ENCODE measurements at places on chromosomes 16 and 17. TPM values are rescaled to one million over a fixed set of nuclear protein-coding genes. Genes with fewer than 3 reads are reported as not detected.

DNA sequence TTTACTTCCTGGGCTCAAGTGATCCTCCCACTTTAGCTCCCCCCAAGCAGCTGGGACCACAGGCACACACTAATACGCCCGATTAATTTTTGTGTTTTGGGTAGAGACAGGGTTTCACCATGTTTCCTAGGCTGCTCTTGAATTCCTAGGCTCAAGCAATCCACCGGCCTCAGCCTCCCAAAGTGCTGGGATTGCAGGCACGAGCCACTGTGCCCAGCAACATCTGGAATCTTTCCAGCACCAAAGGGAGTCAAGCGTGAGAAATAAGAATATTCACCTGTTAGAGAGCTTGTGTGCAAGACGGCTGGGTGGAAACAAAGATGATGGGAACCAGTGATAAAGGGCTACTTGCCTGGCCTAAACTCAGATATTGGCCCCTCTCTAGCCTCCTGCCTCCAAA, 14.2 kb upstream of the ALOX12B start:
- H3K36me3 ChIP-seq = no peaks in the 10 kb centered on the region
- no peaks in the 10 kb centered on the region for H3K27me3 ChIP-seq
- no peaks in the 10 kb centered on the region for H3K4me1 ChIP-seq
- no peak overlapping the region for H3K4me3 ChIP-seq
- DNase-seq = no peak

DNA sequence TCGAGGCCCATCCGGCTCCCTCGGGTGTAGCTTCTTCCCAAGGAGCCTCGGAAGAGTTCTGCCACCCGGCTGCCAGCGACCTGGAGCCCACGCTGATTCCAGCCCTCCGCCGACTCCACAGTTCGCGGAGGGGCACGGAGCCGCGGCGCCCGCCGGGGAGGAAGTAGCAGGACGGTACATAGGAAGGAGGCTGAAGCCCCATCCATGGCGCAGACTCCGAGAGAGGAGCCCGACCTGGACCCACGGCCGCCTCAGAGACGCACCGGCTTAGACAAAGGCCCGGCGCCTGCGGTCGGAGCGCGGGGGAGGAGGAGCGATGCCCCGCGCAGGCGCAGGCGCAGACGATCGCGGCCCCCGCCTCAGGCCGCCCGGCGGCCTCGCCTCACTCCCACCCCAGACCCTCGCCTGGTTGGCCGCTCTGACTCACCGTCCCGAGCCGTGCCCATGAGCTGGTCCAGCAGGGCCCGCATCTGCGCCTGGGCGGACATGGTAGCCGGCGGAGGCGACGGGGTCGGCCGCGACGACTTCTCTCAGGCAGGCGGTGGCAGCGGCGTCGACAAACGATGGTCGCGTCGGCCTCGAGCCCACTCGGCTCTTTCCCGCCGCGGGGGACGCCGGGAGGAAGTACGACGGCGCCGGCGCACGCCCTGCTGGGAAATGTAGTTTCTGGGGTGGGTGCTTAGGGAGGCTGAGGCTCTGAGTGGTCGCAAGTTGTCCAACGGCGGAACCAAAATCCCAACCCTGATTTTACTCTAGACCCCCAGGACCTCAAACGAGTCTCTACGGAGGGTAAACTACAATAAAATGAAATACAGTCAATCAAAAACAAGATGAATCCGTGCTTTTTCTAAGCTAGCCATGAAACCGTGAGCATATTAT, at the start of gene LUC7L:
Gene LUC7L (minus strand): TSS at position 598 of the 879 bp plus-strand sequence. CDS start 110 bp downstream, at position 488.
- no peaks in the 10 kb centered on the region for H3K27me3 ChIP-seq
- peak within 1 kb of the TSS; percentile 93 for H3K4me3 ChIP-seq
- peak; percentile 82 for DNase-seq

DNA sequence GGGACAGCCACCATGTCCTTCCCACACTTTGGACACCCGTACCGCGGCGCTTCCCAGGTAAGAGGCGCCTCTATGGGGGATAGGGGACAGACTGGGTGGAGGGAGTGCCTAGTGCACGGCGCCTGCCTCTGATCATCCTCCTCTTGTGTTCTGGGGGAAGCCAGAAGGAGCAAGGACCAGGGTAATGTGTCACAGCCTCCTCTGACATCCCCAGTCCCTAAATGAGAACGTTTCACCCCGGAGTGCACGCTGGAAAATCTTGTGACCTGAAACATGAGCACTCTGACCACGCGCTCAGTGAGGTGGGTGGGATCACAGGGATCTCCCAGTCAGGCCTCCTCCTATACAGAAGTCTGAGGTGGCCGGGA, 1.1 kb downstream of the IRX6 start:
- no peak overlapping the region for H3K27ac ChIP-seq
- no peaks in the 10 kb centered on the region for H3K4me1 ChIP-seq
- H3K4me3 ChIP-seq = no peak overlapping the region
- H3K27me3 ChIP-seq = no peaks in the 10 kb centered on the region
- no peaks in the 10 kb centered on the region for H3K36me3 ChIP-seq

- no peak for DNase-seq
- peaks cover 44% of the 10 kb centered on the region for H3K4me1 ChIP-seq
- H3K36me3 ChIP-seq = no peaks in the 10 kb centered on the region
- H3K27ac ChIP-seq = peak overlapping the region; percentile 53
- no peaks in the 10 kb centered on the region for H3K27me3 ChIP-seq
These were observed 45.1 kb upstream of the IRF8 start for GRCh38 chr16:85853547-85854545.

GRCh38 chr17:62626719-62627218, 701 bp upstream of the MRC2 start:
- no peaks in the 10 kb centered on the region for H3K27me3 ChIP-seq
- peaks cover 6% of the 10 kb centered on the region for H3K4me1 ChIP-seq
- no peaks in the 10 kb centered on the region for H3K36me3 ChIP-seq
- H3K27ac ChIP-seq = no peak overlapping the region

DNA sequence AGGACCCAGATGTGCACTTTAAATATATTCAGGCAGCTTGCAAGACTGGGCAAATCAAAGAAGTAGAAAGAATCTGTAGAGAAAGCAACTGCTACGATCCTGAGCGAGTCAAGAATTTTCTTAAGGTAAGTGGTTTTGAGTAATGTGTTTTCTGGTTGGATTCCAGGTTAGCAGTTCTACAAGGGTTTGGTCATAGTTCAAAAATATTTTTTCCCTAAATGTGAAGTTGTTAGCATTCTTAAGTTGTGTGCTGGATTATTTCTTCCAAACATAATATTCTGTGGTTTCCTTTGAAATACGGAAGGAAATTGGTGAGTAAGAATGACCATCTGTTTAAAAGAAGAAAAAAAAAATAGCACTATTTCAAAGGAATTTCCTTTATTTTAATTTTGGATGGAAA, 38.4 kb downstream of the PTRH2 start:
- H3K27ac ChIP-seq = no peak overlapping the region
- H3K4me3 ChIP-seq = no peak overlapping the region
- no peaks in the 10 kb centered on the region for H3K27me3 ChIP-seq
- peaks cover 2% of the 10 kb centered on the region for H3K36me3 ChIP-seq

GRCh38 chr17:44236444-44236991, 17.0 kb upstream of the UBTF start:
- no peak overlapping the region for H3K4me3 ChIP-seq
- DNase-seq = no peak
- no peaks in the 10 kb centered on the region for H3K36me3 ChIP-seq
- no peak overlapping the region for H3K27ac ChIP-seq

DNA sequence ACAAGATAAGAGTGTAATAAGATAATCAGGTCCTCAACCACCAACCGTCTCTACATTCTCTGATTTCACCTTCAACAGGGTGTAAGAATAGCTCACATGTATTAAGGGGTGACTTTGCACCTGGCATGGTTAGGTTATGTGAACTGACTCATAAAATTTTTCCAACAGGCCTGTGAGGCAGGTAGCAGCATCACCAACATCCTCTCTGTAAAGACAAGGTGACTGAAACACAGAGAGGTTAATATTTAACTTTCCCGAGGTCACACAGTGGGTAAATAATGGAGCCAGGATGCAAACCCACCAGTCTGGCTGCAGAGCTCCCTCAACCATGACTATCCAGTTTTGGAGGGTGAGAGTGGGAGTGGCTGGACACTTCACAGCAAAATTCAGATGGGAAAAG, 317.2 kb downstream of the C16orf95 start:
- no peak overlapping the region for H3K4me3 ChIP-seq
- DNase-seq = no peak
- H3K27me3 ChIP-seq = no peaks in the 10 kb centered on the region
- no peaks in the 10 kb centered on the region for H3K36me3 ChIP-seq
- no peak overlapping the region for H3K27ac ChIP-seq
- peaks cover 4% of the 10 kb centered on the region for H3K4me1 ChIP-seq

DNA sequence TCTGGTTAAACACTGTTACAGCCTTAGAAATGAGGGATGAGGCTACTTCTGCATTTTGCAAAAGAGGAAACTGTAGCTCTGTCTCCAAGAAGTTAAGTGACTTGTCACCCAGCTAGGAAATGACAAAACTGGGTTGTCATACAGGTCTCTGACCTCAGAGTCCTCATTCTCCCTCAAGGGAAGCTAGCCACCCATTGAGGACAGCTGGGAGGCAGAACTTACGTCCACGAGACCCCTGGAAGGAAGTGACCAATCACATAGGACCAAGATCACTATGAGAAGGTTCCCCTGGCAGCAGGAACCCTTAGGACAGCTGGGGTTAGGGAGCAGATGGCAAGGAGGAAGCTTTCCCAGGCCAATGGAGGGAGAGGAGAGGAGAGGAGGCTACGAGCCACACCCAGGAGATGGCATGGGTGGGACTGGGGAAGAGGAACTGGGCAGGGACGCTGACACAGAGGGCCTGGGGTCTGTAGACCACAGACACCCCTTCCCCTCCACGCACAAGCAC, 11.2 kb downstream of the METTL22 start:
- peaks cover 4% of the 10 kb centered on the region for H3K36me3 ChIP-seq
- H3K4me1 ChIP-seq = no peaks in the 10 kb centered on the region
- no peak for DNase-seq
- H3K4me3 ChIP-seq = no peak overlapping the region
- no peak overlapping the region for H3K27ac ChIP-seq
- H3K27me3 ChIP-seq = no peaks in the 10 kb centered on the region

DNA sequence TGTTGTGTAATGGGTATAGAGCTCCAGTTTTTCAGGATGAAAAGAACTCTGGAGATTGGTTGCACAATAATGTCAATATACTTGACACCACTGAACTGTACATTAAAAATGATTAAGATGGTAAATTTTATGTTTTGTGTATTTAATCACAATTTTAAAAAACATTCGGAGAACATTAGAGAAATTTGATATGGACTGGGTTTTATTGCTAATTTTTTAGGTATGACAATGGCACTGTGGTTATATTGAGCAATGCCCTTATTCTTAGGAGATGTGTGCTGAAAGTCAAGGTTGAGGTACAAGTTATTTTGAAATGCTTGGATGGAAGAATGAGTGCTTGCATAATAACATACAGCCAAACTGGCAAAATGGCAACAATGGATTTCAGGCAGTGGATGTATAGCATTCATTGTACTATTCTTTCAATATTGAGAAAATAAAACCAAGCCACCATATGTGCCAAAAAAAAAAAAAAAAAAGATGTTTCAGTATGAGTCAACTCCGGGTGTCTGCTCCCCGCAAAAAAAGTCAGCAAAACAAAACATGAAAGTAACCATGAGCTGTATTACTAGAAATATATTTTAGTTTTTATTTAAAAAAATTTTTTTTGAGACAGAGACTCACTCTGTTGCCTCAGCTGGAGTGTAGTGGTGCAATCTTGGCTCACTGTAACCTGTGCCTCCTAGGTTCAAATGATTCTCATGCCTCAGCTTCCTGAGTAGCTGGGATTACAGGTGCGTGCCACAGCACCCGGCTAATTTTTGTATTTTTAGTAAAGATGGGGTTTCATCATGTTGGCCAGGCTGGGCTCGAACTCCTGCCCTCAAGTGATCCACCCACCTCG, 19.8 kb downstream of the HOXB1 start:
- DNase-seq = no peak
- H3K4me1 ChIP-seq = peaks cover 31% of the 10 kb centered on the region
- no peak overlapping the region for H3K4me3 ChIP-seq
- no peaks in the 10 kb centered on the region for H3K27me3 ChIP-seq
- no peaks in the 10 kb centered on the region for H3K36me3 ChIP-seq
- no peak overlapping the region for H3K27ac ChIP-seq

DNA sequence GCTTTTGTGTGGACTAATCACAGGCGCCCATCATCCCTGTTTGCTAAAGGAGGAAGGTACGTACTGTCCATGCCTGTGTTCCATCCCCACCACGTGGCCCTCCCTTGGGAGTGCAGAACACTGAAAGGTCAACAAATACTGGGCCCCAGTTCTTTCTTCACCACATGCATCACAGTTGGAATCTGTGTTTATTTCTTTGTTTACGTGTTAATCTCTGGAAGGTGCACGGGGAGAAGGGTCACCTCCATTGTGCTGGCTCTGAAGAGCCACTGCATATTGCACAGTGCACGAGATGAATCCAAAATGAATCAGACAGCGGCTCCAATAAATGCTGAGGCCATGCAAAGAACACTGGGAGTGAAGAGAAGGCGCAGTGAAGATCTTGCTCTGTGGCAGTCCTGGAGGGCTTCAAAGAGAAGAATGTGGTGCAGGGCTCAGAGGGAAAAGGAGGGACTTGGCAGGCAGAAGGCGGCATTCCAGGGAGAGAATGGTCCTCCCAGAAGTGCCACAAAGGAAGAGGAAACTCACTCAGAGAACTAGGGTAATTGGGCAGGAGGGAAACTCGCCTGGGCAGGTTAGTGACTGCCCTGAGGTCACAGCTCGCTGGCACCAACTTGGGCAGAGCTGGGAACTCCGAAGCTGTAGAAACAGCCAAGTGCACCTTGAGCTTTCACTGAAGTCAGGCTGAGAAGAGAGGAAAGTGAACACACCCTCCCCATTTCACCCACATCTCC, 3.7 kb downstream of the RPH3AL start:
- no peak overlapping the region for H3K27ac ChIP-seq
- no peaks in the 10 kb centered on the region for H3K27me3 ChIP-seq
- no peaks in the 10 kb centered on the region for H3K36me3 ChIP-seq
- no peak for DNase-seq
- no peak overlapping the region for H3K4me3 ChIP-seq

- no peaks in the 10 kb centered on the region for H3K36me3 ChIP-seq
- no peak overlapping the region for H3K27ac ChIP-seq
- no peak for DNase-seq
These were observed 89.1 kb downstream of the CDH13 start for GRCh38 chr16:82715833-82716232.

Gene CCL3
- not detected for total RNA-seq

Gene CPNE7
- 40.4 TPM for total RNA-seq

Gene ARHGAP44
- total RNA-seq = 3.3 TPM

Gene TOP3A
- 73.7 TPM for total RNA-seq

Gene PERCC1
- total RNA-seq = 2.1 TPM

Gene BRD7
- 147 TPM for total RNA-seq

Gene HOXB6
- total RNA-seq = 1.8 TPM

Gene RAB37
- 14.8 TPM for total RNA-seq

Gene EVI2B
- total RNA-seq = not detected

All from Caco-2 (cell line).